Activated T-cell treated with anti-CD3 and anti-CD28 coated beads for 48 hours (primary cell): ENCODE measurements at places on chromosomes 4 and X.

DNA sequence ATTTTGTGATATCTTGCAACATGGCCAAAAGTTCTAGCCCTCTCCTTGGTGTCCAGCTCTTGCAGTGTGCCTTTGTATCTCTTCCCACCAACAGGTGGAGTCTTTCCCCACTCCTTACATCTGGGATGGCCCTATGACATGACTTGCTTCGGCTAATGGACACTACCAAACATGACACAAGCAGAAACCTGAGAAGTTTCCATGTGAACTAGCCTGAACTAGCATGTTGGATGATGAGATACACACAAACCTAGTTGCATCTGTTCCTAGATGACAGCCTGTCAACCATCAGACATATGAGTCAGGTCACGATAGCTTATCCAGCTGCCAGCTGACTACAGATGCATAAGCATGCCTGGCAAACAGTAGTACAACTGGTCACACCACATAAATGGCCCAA lies 207.5 kb upstream of the FTHL17 start:
- DNase-seq, result no peak

DNA sequence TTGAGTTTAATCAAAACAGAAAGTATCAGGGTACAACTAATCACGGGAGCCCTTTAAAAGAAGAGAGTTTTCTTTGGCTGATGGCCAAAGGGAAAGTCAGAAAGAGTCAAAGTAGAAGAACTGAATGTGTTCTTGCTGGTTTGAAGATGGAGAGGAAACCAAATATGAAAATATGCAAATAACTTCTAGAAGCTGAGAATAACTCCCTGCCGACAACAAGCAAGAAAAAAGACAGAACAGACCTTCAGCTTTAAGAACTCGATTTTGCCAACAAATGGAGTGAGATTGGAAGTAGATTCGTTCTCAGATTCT lies 903.8 kb downstream of the STIM2 start:
- no peak for DNase-seq

- DNase-seq, result no peak
Measured at GRCh38 chr4:81290813-81291212, 75.8 kb upstream of the PRKG2 start.

DNA sequence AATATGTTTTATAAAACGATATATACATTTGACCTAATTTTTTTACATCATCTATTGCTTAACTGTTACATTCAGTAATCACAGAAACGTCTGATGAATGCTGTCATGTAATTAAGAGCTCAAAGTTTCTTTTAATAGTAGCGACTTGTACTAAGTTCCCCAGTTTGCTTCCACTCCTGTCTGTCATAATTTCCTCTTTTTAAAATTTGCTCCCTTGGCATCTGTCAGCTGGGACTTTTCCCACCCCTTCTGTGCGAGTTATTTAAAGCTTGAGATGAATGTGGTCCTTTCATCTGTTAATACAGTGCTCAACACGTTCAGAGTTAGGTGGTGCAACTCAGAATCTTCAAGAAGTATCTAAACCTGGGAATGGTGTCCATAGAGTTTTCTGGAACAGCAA lies 1.2 kb downstream of the RAP1GDS1 start:
- no peak for DNase-seq

DNA sequence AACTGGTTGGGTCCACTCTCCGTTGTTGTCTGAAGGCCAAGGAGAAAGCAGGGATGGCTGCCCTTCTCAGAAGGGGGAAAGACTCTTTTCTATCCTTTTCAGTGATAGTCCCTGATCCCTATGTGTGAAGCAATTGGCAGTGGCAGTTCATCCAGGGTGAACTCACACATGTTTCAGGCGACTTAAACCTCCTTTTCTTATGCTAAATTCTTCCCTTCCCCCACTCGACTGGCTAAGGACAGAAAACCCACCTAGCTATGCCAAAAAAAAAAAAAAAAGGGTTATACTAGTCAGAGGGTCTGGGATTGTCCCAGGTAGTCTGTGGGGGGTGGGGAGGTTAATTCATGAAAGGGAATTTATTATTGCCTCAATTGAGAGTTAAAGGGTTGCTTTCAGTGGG lies 12.2 kb upstream of the ZNF280C start:
- no peak for DNase-seq

- DNase-seq, result no peak
Measured at GRCh38 chr4:10971800-10972401, 287.3 kb upstream of the CLNK start.

- DNase-seq, result no peak
Measured at GRCh38 chr4:772118-772517, 53.8 kb downstream of the CPLX1 start.

DNA sequence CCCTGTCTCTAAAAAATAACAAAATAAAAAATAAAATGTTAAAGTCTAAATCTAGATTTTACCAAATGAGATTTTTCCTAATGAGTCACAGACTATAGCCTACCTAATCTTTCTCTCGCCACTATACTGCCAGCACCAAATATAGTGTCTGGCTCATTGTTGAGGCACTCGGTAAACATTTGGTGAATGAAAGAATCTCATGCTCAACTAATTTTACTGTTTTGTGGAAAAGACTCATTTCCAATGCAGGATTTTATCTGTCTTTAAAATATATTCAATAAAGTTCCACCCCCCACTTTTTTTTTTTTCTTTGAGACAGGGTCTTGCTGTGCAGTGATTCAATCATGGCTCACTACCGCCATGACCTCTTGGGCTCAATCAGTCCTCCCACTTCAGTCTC lies 71.5 kb downstream of the PLS3 start:
- no peak for DNase-seq

GRCh38 chrX:116009346-116009745 lies 161.2 kb upstream of the AGTR2 start:
- no peak for DNase-seq

DNA sequence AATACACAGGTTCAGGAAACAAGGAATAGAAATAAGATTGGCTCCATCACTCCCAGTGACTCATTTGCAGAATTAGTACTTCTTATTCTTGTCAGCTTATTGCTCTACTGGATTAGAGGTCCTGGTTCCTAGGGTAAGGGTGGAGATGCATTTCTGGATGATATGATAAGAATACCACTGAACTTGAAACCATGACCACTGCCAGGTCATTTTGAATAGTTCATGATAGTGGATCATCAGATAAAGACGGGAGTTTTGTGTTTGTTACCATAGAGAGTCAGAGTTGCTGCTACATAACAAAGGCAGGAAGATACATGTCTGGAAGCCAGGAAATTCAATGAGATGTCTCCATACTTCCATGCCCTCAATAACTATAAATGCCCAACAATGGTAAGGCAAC lies 109.2 kb upstream of the FAT1 start:
- DNase-seq, result no peak

DNA sequence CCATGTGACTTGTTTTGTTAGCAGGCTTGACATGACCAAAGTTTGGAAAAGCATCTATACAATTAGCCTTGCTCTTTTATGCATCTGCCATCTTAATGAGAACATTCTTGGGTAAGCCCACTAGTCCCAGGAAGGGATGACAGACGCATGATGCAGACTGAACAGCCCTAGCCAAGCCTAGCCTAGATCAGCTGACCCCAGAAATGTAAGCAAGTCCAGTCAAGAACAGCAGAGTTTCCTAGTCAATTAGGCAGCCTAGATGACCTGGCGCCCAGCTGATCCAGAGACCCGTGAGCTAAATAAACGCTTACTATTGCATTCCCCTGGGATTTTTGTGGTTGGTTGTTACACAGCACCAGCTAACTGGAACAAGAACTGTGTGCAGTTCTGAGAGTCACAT lies 457.9 kb downstream of the BCOR start:
- no peak for DNase-seq

GRCh38 chrX:155334486-155335336 lies at the start of gene CLIC2:
TSS of gene CLIC2 (minus strand) at chrX:155334614. CDS start at chrX:155334427, 187 bp downstream.
- DNase-seq, result no peak

DNA sequence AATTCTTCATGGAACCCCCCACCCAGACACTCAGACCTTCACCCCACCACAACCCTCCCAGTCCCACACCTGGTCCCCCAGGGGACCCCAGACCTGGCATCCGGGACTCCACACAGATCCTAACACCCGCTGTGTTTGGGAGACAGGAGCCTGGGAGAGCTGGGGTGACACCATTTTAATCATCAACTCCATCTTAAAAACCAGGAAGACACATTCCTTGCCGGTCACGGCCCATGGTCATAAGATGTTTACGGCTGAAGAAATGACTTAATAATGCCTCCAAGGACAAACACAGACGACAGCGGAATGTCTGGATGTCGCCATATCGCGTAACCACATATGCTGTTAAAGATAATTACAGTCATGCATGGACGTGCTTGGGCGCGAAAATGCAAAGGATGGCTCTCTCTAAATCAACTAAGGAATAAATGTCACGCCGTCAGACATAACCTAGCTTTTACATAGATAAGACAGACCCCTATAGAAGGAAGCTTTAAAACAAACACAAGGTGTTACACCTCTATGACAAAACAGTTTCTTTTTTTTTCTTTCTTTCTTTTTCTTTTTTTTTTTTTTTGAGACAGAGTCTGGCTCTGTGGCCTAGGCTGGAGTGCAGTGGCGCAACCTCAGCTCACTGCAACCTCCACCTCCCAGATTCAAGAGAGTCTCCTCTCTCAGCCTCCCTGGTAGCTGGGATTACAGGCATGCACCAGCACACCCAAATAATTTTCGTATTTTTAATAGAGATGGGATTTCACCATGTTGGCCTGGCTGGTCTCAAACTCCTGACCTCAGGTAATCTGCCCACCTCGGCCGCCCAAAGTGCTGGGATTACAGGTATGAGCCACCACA lies 2.1 kb upstream of the DHRSX start:
- no peak for DNase-seq

GRCh38 chr4:121277194-121278105 lies 103.4 kb downstream of the QRFPR start:
- no peak for DNase-seq

GRCh38 chrX:72735561-72735960 lies 21.5 kb upstream of the PHKA1 start:
- no peak for DNase-seq

DNA sequence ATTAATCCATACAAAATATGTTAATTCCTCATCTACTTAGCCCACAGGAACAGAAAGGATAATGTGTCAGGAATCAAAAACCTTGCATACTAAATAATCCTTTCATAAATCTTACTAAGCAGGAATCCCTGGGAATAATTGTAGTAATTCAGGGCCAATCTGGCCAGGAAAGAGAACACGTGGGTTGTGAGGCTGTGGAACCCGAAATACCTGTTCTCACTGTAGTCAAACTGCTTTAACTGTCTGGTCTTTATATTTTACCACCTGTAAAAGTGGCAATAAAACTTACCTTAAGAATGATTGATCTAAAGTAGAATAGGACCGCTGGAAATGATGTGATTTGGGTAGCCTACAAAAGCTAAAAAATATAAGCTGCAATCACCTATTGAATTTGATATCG lies 1620.9 kb downstream of the STIM2 start:
- DNase-seq, result no peak

DNA sequence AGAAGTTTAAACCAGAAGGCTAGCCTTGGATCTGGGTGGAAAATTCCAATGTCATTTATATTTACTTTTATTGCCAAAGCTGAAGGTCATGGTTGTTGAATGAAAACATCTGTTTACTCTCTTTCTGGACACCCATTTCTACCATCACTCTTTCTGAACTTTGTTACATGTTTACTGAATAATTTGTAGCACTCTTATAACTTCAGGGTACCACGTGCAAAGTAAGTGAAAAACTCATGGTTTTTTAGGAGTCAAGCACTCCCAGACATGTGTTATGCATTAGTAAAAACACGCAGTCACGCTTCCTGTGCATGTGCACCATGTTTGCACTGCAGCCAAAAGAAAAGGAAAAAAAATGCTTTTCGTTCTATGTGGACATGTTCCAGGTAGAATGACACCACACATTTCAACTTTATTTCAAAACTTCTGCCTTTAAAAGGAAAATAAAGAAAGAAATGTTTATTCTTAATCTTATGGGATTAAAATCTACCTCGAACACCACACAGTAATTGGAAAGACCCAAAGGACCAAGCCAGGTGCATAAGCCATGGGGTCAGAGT lies 31.4 kb upstream of the ADH1C start:
- DNase-seq, result no peak

DNA sequence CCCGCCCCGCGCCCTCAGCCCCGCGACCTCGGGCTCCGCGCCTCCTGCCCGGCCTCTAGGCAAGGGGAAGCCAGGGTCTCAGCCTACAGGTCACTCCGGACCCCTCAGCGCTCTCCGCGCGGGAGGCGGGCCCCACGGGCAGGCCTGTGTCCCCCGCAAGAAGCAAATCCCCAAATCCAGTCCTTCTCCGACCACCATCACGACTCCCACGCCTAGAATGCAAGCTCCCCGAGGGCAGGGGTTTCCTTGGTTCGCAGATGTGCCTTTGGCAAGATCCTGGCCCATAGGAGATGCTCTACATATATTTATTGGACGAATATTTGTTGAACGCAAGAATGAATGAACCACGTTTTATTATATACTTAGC lies 260 bp upstream of the CCDC149 start:
- no peak for DNase-seq

- DNase-seq, result no peak
Measured at GRCh38 chrX:85828771-85829170, 218.6 kb downstream of the CHM start.

DNA sequence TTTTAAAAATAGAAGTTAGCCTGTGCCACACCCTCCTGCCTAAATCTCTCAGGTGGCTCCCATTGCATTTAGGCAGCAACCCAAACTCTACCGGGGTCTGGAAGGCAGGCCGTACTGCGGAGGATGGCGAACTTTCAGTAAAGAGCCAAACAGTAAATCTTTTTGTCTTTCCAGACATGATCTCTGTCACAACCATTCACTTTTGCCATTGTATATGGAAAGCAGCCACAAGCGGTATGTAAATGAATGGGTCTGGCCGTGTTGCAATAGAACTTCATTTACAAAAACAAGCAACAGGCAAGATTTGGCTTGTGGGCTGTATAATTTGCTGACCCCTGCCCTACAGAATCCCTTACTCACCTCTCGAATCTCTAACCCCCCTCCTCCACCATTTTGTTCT lies 3.3 kb downstream of the RADX start:
- DNase-seq, result no peak

DNA sequence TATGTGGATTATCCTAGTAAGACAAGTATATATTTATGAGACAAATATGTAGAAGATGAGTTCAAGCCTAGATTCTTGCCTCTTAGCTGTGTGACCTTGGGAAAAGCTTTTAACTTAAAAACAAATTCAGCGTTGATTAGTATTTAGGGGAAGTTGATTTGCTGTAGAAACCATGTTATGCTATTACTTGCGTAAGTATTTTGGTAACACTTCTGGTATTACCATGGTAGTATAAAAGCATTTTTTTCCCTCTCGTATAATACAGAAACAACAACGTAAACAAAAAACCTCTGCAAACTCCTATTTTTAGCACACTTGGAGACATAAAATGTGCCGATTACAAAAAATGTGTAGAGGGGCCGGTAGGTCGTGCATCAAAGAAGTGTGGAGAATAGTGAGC lies 33.2 kb downstream of the STAG2 start:
- DNase-seq, result no peak

- DNase-seq, result no peak
Measured at GRCh38 chr4:150229520-150229919, 151.3 kb downstream of the DCLK2 start.

- DNase-seq, result no peak
Measured at GRCh38 chr4:4842476-4843441, 16.7 kb upstream of the MSX1 start.

- DNase-seq, result no peak
Measured at GRCh38 chr4:41145571-41146078, 68.7 kb downstream of the APBB2 start.
